ENCODE measurements at places on chromosomes 3 and 15.

- DNase-seq: peak; percentile 10
These were observed 61.3 kb upstream of the CMTM8 start for GRCh38 chr3:32176989-32177701.

GRCh38 chr15:57634290-57634689 is 42.6 kb downstream of the MYZAP start:
- DNase-seq: no peak

DNA sequence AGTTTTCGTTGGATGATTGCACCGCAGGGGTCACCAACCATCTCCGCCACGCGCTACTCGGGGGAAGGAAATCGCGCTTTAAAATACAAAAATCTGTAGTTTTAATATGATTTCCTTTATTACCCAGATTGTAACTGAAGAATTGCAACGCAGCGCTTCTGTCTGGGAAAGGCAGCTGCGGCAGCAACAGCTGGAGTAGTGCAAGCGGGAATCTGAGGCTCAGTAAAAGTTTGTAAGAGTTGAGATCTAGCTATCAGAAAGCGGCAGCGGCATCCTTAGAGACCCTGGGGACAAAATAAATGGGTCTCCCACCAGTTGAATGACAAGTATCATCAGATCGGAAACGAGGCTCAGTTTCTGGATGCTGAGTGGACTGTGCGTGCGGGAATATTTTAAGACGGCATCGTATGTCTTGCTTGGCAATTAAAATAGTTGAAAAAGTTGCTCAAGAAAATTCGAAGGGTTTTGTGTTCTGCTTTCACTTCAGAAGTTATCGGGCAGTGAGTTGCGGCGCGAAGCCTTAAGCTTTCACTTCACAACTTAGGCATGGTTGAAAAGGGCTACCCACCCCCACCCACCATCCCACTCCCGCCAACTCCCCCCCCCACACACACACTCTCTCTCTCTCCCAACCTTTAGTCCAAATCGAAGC is 2.7 kb downstream of the MECOM start:
- DNase-seq: no peak

DNA sequence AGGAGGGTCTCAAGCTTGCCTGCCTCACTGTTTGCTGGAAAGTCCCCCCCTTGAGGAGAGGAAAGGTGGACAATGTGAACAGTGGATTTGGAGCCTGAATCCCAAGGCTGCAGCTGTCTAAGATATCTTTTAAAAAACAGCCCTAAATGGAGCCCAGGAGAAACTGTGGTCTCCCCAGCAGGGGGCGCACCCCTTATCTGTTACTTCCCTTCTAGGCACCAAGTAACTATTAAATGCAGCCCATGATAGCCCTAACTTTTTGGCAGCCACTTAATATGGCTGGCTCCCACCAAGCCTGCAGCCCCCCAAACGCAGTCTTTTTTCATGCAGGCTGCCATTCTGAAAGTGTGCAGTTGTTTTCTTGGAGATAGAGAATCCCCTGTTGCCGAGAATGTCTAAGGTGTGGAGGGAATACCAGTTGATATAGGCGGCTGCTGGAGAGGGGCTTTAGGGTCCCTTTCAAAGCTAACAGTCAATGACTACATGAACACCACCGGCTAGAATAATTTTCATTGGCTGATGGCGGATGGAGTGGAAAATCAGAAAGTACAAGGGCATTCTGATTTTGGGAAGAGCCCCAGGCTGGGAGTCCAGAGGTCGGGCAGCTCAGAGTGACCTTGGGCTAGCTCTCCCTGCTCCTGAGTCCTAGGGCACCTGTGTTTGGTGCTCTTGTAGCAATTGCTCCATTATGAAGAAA is 1.3 kb downstream of the RHCG start:
- no peak for DNase-seq

DNA sequence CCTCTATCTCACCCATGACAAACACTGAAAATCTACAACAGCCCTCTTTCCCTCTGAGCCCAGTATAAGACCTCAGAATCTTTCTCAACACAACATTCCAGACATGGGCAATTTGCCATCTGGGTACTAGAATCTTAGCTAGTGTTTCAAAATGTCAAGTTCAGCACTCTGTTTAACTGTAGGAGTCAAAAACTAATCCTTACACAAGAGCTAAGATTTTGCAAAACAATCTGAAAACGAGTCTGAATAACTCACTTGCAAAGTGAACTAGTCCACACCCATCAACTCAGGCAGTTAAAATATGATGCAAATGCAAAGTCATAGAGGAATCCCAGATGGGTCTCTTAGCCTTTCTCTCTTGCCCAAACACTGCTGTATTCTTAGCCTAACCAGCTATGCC is 67.8 kb downstream of the GPR176 start:
- DNase-seq: no peak

DNA sequence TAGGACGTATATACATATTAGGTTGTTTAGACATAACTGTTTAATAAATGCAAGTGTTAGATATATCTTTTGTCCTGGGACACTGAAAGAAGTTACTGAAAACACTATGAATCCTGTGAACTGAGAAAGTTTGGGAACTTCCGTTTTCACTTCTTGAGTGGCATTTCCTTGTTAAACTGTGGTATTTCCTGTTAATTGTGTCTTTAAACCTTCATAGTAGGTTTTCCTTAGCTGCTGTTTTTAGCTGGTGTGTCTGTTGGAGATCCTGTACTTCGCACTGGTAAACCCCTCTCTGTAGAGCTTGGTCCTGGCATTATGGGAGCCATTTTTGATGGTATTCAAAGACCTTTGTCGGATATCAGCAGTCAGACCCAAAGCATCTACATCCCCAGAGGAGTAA is 37.1 kb downstream of the ATP6V1A start:
- no peak for DNase-seq

GRCh38 chr3:190562866-190563510 is 49.1 kb downstream of the IL1RAP start:
- no peak for DNase-seq

- no peak for DNase-seq
These were observed 17.0 kb downstream of the SLC25A20 start for GRCh38 chr3:48881652-48882114.

- DNase-seq: no peak
These were observed 239.3 kb upstream of the C2CD4B start for GRCh38 chr15:62404194-62404985.

DNA sequence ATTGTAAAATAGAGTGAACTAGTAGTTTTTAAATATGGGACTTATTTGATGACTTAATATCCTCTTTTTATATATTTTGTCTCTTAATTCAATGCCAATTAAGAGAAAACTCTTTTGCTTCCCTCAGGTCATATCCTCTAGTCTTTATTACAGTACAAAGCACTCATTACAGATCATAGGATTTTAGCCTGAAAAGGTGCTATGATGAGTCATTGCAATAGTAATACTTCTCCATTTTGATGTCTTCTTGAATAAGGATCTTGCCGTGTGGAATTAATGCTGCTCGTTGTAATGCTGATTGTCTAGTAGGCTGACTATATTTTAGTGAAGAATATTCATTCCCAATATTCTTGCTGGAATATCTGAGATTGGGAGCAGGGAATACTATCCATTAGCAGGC is 612.2 kb upstream of the GOLIM4 start:
- no peak for DNase-seq

DNA sequence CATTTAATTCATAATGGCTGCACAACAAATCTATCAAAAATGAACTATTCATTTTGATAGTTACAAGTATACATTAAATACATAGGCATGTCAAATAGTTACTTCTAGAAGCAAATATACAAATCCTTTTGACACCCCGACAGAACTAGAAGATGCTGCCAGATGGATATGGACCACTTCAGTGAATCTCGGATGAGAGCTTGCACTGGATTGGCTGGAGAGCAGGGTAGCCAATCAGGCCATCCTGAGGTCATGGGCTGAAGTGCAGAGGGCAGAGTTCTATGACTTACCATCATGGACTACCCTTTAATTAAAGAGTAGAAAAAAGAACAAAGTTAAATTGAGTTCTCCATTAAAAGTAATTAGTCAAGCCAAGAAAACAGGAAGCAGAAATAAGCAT is 8.3 kb downstream of the CCNL1 start:
- DNase-seq: no peak

GRCh38 chr3:157091083-157091833 is 68.7 kb downstream of the CCNL1 start:
- no peak for DNase-seq

GRCh38 chr3:55676643-55677042 is 189.5 kb upstream of the WNT5A start:
- no peak for DNase-seq

- DNase-seq: no peak
These were observed 172.0 kb downstream of the STT3B start for GRCh38 chr3:31704591-31705179.

DNA sequence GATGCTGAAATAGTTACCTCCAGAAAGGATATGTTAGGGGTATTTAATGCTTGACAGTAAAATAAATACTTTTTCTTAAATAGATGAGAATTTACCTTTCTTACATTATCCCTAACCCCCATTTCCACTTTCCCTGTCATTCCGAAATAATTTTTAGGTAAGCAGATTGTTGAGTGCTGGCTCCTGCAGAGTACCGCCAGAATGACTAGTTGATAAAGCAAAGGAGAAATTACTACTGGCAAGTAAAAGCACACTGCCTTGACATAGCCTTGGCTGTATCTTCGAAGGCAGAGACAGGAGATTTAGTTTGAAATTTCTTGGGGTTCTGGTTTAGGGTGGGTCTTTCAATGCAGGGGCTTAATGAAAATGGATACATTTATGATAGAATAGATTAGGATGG is 40.8 kb downstream of the LRRC49 start:
- no peak for DNase-seq

DNA sequence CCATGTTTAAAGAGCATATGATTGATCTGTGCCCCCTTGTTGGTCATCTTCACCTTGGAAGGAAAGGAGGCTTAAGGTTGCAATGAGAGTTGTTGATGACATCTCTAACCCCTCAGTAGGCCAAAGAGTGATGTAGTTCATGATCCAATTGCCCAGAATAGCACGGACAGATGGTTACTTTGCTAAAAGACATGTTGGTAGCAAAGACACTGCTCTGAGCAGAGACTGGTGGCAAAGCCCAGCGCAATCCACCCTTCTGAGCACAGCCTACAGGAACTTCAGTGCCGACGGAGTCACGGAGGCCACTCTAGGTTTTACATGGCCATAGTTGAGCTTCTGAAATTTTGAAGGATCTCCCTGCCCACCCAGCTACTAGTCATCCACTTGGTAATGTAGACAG is 21.8 kb downstream of the FBXO45 start:
- no peak for DNase-seq

- peak; percentile 31 for DNase-seq
These were observed 67.4 kb downstream of the NUP210 start for GRCh38 chr3:13352621-13353131.

DNA sequence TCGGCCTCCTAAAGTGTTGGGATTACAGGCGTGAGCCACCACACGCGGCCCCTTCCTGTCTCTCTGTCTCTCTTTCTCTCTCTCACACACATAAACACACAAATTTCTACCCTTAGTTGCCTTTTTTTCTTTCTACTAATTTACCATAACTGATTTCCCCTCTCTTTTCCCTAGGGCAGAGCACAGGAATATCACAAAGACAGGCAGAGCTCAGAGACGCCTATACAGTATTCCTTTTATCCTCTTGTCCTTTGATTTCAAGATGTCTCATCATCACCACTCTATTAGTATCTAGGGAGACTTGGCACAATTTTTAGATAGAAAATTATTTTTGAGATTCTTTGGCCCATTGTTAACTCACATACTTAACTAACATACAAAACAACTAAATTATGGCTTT is 25.8 kb upstream of the ST3GAL6 start:
- no peak for DNase-seq

DNA sequence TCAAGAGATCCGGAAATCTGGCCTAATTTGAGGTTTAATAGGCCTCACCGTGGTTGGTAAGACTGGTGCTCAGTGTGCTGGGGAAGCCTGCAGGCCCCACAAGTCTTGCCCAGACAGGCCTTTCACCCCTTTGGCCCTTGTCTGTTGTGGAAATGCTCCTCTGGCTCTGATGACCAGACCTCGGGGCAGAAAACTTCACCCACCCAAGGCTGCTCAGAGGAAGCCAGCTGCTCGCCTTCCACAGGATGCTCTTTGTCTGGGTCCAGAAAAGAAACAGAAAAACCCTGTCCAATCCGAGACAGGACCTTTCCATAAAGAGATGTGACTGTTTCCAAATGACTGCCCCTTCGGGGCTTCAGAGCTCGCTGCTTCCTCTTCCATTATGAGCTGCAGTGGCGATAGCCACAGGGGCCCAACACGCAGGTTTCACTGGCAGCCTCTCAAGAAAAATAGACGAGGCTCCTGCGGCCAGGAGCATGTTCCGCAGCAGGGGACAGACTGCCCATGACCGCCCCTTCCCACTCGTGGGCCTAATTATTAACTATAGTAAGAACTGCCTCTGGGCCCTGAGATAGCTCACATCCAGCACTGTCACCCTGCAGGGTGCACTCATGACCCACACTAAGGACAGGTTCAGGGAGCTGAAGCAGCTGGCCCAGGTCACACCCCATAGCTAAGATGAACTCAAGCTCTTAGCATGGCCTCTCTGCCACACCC is 6.8 kb upstream of the SNX22 start:
- DNase-seq: no peak

DNA sequence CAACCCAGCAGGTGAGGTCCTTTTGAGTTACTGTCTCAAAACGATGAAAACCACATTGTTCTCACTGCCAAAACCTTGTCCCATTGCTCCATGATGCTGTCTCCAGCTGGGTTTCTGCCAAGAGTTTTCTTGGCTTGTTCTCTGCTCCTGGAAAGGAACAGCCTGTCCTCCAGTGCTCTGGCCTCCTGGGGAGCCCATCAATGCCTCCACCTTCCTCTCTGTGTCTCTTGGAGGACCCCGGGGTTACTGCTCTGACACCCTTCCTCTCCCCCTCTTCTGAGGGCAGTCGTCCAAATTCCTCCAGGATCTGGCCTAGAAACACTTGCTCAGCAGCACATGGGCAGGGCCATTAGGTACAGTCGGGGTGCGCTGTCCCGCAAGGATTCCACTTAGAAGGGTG is 63.9 kb upstream of the RGMA start:
- DNase-seq: no peak

- no peak for DNase-seq
These were observed 69.4 kb downstream of the EPHB3 start for GRCh38 chr3:184630861-184631471.

DNA sequence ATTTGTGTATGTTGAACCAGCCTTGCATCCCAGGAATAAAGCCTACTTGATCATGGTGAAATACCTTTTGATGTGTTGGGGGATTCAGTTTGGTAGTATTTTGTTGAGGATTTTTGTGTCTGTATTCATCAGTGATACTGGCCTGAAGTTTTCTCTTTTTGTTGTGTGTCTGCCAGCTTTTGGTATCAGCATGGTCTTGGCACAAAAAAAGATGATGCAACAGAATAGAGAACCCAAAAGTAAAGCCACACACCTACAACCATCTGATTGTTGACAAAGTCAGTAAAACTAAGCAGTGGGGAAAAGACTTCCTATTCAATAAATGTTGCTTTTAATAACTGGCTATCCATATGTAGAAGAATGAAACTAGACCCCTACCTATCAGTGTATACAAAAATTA is 77.6 kb downstream of the TCF12 start:
- DNase-seq: no peak

GRCh38 chr15:73794443-73795133 is 41.4 kb upstream of the INSYN1 start:
- DNase-seq: no peak

Data from stimulated activated CD8-positive, alpha-beta memory T cell treated with anti-CD3 and anti-CD28 coated beads, Interleukin-4, amount 100 ng/mL, for 24 hours (primary cell).